ENCODE measurements at places on chromosomes 3 and 15.

DNA sequence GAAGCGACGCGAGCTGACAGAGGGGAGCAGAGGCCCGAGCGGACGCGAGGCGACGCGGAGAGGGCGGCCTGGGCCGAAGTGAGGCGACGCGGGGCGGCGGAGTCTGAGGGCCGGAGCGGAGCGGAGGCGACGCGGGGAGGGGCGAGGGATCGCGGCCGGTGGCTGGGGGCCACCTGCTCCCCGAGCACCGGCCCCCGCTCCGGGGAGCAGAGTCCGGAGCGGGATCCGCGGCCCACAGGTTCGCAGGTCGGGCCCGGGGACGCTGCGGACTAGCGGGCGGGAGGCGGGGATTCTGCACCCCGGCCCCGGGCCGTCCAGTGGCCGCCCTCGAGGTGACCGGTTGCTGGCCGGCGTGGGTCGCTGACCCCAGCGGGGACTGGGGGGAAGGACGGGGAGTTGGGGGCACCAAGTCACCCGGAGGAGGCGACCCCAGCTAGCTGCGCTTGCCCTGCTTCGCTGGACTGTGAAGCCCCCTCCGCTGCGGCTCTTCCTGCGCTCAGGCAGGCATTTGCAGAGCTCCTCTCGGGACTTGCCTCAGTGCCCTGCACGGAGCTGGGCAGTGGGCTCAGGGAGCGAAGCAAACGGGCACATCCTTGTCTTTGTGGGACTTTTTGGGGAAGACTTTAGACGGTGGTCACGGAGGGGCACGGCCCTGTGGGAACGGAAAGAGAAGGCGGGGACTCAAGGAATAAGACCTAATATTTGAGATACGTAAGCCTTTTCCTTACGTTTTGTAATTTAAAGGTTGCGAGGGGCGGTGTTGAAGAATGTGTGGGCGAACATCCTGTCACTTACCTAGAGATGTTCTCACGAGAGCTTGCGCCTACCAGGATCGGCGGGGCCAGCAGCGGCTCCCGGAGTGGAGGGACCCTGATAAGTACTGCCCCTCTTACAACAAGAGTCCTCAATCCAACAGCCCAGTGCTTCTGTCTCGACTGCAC lies 566 bp downstream of the HMCES start:
- no peak for DNase-seq

GRCh38 chr15:82056958-82057823 lies 11.4 kb upstream of the MEX3B start:
- DNase-seq = no peak

- no peak for DNase-seq
Measured at GRCh38 chr15:100787567-100788417, 91.8 kb upstream of the ALDH1A3 start.

GRCh38 chr15:71138473-71138872 lies 23.2 kb downstream of the THSD4 start:
- DNase-seq = no peak

GRCh38 chr3:88262527-88262926 lies 112.8 kb downstream of the C3orf38 start:
- no peak for DNase-seq

DNA sequence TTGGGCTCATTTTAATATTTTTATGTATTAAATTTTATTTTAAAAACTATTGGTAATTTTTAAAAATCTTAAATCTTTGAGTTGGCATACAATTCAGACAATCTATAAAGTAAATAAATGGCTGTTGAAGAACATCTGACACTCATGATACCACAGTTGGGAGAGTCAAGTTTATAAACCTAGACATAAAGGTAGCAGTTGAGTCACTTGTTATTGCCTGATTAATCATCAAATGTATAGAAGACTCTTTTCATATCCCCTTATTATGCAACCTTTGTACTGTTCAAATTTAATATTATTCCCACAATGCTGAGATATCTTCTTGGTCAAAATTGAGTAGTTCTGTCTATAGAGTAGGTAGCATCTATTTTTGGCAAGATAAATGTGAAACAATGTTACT lies 19.6 kb downstream of the PAQR9 start:
- DNase-seq = no peak

GRCh38 chr3:123385981-123386380 lies 62.9 kb downstream of the ADCY5 start:
- DNase-seq = no peak

GRCh38 chr3:177802151-177802900 lies 605.0 kb upstream of the TBL1XR1 start:
- DNase-seq = no peak

DNA sequence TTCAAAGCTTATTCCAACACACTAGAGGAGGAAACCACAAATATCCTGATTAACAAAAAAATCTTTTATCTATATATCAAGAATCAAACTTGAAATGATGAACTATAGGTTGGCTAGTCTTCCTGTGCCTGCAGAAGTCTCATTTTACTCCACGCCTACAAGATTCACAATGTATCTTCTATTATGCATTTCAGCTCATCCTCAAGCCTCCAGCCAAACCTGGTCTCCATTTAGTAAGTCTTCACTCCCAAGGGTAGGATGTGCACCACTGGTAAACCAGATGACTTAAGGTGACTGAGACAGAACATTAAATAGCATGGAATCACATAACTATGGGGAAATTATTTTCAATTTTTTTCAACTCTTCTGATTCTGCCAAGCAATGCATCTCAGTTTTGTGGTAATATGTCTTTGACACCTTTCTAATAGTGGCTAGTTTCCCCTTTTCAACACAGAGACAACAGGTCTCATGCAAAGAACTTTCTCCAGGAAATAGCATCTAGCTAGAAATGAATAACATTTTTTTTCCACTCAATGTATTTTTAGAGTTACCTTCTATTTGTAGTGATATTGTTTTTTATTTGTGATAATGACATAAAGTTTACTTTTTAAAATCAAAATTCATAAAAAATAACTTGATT lies 166.9 kb downstream of the TNIK start:
- no peak for DNase-seq

DNA sequence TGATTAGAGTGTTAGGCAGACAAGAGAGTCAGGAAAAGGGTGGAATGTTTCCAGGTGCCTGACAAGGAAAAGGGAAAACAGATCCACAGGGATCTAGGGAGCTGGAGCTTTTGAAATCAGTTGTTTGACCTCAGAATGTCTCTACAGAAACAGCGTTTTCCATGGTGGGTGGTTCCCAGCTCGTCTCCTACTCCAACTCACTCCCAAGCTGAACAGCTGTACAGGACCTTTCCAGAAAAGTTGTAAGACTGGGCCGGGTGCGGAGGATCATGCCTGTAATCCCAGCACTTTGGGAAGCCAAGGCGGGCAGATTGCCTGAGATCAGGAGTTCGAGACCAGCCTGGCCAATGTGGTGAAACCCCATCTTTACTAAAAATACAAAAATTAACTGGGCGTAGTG lies 55.7 kb upstream of the RYK start:
- DNase-seq = no peak

- no peak for DNase-seq
Measured at GRCh38 chr15:91514147-91514546, 339.4 kb upstream of the SLCO3A1 start.

DNA sequence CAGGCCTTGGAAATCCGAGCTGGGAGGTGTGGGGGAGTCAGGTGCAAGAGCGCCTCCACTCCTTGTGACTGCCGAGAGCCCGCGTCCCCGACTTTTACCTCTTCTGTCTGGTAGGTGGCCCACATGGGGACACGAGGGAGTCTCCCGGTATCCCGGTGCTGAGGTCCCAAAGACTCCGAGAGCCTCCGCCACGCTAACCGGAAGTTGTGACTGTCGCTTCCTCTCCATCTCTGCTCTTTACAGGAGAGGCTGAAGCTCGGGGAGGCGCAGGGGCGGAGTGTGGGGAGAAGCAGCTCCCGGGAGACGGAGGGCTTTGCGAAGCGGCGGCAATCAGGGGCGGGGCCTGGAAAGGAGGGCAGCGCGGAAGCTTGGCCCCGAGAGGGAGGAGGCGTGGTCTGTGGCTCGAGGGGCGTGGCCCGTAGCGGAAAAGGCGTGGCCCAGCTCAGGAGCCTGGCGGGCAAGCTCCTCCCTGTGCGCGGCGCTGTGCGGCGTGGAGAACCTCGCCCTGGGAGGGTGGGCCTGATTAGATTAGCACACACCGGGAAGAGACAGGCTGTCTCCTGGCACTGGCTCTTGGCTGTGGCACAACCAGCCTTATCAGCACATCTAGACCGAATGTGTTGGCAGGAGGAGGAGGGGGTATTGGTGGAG lies 143.9 kb downstream of the GABRB3 start:
- peak; percentile 94 for DNase-seq

DNA sequence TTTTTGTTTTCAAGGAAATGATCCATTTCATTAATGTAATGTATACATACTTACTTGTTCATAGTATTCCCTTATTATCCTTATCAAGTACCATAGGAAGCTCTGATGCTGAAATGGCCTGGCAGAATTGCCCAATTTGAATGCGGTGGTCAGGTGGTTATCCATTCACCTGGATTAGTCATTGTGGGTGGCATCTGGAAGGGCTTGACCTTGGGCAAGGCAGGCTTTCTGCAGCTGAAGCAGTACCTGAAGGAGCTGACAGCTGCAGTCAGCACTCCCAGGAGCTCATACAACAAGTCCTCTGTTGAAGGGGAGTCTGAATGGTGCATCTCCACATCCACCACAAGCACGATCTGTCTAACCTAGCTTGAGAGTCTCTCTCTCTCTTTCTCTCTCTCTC lies 12.2 kb upstream of the IQCF5 start:
- no peak for DNase-seq

DNA sequence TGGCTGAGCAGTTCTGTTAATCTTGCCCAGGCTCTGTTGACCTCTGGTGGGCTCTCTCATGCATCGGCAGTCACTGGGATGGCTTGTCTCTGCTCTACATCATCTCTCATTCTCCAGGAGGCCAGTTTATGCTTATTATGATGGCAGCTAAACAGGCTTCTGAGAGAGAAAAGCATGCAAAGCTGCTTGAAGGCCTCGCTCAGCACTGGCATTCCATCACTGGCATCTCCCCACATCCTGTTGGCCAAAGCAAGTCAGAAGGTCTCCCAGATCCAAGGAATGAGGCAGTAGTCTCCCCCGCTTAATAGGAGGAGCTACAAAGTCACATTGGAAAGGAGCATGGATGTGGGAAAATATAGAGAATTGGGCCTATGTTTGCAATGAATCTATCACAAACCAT lies 212.6 kb downstream of the ZNF621 start:
- no peak for DNase-seq

- DNase-seq = no peak
Measured at GRCh38 chr15:67085818-67086636, 20.6 kb downstream of the SMAD3 start.

DNA sequence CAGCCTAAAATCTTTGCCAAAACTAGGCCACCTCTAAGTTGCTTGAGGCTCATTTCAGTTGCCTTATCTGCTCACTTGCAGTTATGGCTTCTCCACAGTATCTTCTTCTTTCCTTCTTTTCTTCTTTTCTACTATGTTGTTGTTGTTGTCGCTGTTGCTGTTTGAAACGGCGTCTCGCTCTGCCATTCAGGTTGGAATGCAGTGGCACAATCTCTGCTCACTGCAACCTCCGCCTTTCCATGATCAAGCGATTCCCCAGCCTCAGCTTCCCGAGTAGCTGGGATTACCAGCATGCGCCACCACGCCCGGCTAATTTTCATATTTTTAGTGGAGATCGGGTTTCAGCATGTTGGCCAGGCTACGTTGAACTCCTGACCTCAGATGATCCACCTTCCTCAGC lies 210.8 kb upstream of the NR2F2 start:
- DNase-seq = no peak

- no peak for DNase-seq
Measured at GRCh38 chr15:74613953-74614743, 1.5 kb upstream of the CLK3 start.

GRCh38 chr3:37861620-37862041 lies at the start of gene CTDSPL:
Gene CTDSPL, plus strand, starts transcription at chr3:37861880. Its CDS starts 320 bp downstream, at chr3:37862200.
- DNase-seq = no peak

GRCh38 chr3:56611364-56611763 lies 54.4 kb downstream of the CCDC66 start:
- DNase-seq = no peak

GRCh38 chr3:122697952-122698620 lies 17.4 kb downstream of the PARP14 start:
- DNase-seq = no peak

DNA sequence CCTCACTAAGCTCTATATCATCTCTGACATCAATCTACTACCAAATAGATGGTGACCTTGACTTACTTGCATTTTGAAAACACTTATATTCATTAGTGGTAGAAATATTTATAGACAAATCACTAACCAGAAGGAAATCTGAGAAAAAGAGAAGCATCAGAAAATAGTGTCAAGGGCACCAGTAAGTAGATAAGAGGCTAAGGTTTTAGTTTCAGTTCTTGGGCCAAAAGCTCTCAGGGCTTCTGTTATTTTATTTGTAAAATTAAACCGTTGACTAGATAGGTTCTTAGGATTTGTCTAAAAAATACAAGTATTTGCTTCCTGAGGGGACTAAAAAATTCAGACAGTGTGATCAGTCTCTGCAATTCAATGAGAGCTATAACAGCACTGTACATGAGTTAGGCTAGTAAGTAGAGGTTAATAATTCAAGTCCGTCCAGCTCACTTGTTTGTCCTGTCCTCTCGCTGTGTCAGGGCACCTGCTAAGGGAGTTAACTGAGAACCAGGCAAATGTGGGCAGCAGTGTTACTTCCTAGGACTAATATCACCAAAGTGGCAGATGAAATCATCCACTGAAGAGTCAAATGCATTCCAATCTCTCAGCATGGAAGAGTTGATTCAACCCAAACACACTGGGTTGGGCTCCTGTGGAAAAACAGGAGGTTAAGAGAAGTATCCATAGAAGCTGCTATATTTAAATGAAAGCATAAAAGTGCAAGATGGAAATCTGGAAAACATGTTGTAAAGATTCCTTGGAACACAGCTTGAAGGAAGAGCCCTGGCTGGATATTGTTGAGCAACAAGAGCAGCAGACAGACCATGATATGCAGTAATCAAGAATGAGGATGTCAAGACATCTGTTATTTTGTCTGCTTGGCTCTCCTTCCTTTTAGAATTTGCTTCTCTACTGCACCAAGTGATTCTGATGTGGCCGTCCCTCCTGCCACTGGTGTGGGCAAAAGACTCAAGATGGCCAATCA lies 134.9 kb upstream of the ZBTB20 start:
- no peak for DNase-seq

- DNase-seq = no peak
Measured at GRCh38 chr3:94433811-94434210, 370.9 kb downstream of the NSUN3 start.

GRCh38 chr15:65783872-65784271 lies 8.2 kb downstream of the DENND4A start:
- DNase-seq = no peak

DNA sequence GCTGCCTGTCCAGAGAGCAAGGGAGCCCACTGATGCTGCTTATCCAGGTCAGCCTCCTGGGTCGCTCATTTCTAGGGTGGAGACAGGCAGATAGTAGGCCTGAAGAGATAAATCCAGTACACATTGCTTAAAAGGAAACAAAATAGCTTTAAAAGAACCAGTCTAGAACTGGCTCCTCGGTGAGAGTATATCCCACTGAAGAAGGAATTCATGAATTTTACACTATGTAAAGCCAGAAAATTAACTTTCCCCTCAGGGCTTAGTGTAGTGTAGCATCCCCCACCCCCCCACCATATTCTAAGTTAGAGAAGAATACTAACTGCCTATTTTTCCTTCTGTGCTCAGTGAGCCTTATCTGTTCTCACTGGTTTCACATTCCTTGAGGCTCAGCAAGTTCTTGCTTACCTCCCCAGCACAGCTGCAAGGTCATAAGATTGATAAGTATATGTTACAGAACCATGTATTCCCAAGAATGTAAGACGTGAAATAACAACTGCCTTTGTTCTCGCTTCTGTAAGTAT lies 30.5 kb upstream of the NOX5 start:
- no peak for DNase-seq
